ENCODE measurements at places on chromosomes 7 and 10.

DNA sequence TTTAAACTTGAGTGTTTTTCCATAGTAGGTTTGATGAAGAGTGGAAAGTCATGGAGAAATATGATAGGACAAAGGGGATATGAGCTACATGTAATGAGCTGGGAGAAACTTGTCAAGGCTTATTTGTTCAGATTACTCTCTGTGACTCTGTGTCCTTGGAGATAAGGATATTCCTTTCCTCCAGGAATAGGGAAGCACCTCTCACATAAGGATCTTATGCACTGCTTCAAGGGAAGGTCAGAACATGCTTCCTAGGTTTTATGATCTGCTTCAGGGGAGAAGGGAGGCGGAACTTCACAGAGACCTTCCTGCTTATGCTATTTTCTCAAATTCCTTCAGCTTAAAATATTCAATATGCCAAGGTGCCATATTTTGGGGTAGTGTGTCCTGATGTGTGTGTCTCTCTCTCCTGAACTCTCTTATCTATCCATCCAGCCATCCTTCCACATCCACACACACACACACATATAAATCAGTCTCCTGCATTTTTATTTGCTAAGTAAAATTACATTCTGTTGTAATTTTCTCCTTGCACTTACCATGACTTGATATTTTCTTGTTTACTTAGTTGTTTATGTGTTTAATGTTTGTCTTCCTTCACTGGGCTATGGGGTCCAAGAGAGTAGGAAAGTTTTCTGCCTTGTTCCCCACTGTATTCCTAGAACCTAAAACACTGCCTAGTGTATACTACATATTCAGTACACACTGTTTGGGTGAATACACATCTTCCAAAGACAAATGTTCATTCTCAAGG lies 26.4 kb downstream of the ARL4A start:
- DNase-seq, result no peak

- no peak for DNase-seq
Observed at GRCh38 chr7:37191797-37192196, 256.9 kb downstream of the ELMO1 start.

GRCh38 chr10:121851786-121852185 lies 76.0 kb downstream of the ATE1 start:
- DNase-seq, result no peak

DNA sequence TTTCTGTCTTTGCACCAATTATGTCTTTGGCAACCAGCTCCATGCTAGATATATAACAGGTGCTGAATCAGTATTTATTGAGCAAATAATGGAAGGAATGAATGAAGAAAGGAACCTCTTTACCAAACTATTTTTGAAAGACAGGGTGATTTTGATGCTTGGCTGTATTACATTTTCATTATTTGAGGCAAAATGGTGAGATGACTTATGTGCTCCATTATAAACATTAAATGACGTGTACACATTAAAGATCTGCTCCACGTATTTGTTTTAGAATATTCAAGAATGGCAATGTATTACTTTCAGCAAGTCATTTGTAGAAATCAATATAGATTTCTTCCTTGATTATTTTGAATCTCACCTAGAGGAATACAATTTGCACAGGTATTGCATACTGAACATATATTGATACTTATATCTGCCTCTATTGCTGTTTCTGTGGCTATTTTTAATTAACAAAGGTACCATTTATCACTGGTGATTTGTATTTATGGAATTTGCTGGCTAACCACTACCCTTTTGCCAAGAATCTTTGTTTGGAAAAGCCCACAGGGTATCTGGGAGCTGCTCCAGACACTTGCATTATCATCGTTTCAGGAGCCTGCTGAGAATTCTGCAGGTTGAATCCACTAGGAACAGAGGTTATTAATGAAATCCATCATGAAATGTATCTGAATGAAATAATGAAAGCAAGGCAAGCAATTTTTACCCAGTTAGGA lies 92.2 kb downstream of the SEMA3C start:
- DNase-seq, result no peak

GRCh38 chr7:67614843-67615242 lies 618.2 kb downstream of the TYW1 start:
- DNase-seq, result no peak

DNA sequence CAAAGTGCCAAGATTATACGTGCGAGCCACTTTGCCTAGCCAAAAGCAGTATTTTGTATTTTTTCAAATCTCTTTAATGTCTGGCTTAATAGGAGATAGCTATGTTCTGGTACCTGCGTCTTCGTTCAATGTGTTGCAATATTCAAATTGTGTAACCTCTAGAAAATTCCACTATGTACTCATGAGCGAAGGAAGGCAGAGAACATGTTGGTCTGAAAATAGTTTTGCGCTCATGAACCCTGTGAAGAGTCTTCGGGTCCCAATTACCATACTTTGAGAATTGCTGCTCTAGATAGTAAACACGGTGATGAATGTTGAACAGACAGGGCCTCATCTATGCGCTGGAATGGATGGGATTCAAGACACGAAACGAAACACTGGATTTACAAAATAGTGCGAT lies 2.7 kb upstream of the SUV39H2 start:
- DNase-seq, result no peak

- DNase-seq, result no peak
Observed at GRCh38 chr7:125425506-125425905, 495.9 kb upstream of the POT1 start.

- DNase-seq, result no peak
Observed at GRCh38 chr7:90980545-90980944, 283.7 kb upstream of the FZD1 start.

DNA sequence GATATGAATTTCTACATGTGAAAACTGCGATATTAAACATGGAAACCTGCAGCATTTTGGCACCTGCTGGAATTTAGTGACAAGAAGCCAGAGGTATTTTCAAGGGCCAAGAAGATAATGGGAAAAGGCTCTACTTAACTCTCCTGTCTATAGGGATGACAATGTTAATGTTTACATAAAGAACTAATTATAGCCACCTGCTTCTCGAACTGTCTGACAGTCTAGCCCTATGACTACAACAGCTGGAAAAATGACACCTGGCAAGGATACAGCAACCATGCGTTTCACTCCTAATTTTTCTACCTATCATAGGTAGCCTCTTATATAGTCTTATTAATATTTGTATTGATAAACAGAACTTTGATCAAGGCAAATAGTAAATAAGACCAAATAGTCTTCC lies 49.6 kb downstream of the MAGI2 start:
- no peak for DNase-seq

- DNase-seq, result no peak
Observed at GRCh38 chr10:132845780-132846595, 60.0 kb upstream of the NKX6-2 start.

GRCh38 chr10:125379592-125379991 lies 219.2 kb upstream of the CTBP2 start:
- DNase-seq, result no peak

GRCh38 chr7:1542841-1543747 lies 12.6 kb downstream of the MAFK start:
- no peak for DNase-seq

- no peak for DNase-seq
Observed at GRCh38 chr7:155738652-155739537, 73.4 kb downstream of the SHH start.

GRCh38 chr10:61985715-61986114 lies 84.2 kb downstream of the ARID5B start:
- no peak for DNase-seq

DNA sequence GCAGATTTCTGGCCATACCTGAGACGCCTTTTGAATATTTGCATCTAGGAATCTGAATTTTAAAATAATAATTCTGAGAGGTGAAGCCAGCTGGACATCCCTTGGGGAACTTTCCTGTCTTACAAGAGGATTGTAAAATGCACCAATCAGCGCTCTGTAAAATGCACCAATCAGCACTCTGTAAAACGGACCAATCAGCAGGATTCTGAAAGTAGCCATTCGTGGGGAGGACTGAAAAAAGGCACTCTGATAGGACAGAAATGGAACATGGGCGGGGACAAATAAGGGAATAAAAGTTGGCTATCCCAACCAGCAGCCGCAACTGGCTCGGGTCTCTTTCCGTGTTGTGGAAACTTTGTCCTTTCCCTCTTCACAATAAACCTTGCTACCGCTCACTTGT lies 9.9 kb downstream of the PPIF start:
- DNase-seq, result no peak

GRCh38 chr7:92768501-92769393 lies 67.6 kb downstream of the CDK6 start:
- DNase-seq, result no peak

- DNase-seq, result no peak
Observed at GRCh38 chr10:84265418-84265817, 20.6 kb downstream of the RGR start.

DNA sequence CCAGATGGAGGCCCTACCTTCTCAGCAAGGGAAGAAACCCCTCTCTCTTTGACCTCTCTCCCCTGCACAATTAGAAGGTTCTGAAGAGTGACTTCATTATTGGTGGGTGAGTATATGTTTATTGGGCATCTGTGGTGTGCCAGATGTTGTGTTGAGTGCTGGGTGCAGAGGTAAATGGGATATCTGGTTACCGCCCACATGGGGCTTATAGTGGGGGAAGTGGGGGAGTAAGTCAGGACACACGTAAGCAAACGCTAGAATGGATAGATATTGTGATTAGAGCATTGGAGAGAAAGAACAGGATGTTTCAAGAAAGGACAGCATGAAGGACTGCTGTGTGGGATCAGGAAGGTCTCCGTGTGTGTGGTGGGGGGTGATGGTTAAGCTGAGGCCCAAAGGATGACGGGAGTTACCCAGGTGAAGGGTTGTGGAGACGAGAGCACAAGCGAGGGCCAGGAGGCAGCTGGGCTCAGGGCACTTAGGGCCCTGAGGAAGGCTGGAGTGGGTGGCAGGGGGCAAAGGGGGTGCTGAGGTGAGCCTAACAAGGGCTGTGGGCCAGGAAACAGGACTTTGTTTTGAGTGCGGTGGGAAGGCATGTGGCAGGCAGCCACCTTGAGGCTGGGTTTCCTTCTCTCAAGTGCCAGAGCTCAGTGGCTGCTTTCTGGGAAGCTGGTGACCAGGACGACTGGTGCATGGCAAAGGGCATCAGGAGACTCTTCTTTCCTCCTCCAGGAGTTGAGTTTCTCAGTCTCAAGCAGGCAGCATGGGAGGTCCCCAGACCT lies 299.9 kb downstream of the RPS24 start:
- DNase-seq, result no peak

DNA sequence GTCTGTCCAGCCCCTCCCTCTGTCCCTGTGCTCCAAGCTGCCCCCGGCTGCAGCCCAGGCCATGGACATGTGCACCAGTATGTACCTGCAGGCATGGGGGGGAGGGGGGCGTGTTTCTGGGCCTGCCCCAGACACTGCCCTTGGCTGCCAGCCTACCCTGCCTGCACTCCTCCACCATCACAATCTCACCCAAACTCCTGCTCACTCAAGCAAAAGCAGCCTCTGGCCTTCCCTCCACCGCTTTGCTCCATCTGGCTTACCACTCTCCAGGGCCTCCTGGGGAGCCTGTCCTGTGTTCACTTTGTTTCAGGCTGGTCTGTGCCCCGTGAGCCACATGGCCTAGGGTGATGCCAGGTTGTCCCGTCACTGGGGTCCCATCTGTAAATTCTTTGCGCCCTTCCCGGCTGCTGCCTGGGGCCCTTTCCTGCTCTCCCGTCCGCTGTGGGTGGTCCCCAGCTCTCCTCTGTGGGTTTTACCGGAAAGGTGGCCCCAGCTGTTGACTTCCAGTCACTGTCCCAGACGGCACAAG lies 33.3 kb upstream of the PPIF start:
- no peak for DNase-seq

GRCh38 chr10:86964061-86964846 lies 4.0 kb upstream of the ADIRF start:
- DNase-seq, result no peak
